ENCODE measurements at places on chromosomes 3 and 15.

DNA sequence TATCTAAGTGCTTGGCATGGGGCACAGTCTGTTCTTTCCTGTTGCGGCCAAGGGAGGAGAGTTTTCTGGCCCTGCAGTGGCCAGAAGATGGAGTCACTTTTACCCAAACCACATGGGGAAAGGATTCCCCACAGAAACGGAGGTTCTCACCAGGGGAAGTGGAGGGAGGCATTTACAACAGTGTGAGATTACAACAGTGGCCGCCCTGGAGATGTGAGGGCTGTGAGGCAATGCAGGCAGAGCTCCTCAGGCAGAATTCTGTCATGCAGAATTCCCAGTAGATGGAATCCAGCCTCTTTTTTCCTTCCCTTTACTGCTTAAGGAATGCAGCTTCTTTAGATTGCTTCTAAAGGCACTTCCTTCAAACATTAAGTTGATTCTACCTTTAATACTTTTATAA, 83.1 kb downstream of the CACNA1D start:
- no peak for DNase-seq

- DNase-seq: no peak
These were observed 58.9 kb downstream of the GASK1A start for GRCh38 chr3:43038010-43038409.

GRCh38 chr3:82084824-82085223, 323.4 kb upstream of the GBE1 start:
- no peak for DNase-seq

GRCh38 chr3:10933805-10934481, 58.6 kb upstream of the SLC6A1 start:
- no peak for DNase-seq

DNA sequence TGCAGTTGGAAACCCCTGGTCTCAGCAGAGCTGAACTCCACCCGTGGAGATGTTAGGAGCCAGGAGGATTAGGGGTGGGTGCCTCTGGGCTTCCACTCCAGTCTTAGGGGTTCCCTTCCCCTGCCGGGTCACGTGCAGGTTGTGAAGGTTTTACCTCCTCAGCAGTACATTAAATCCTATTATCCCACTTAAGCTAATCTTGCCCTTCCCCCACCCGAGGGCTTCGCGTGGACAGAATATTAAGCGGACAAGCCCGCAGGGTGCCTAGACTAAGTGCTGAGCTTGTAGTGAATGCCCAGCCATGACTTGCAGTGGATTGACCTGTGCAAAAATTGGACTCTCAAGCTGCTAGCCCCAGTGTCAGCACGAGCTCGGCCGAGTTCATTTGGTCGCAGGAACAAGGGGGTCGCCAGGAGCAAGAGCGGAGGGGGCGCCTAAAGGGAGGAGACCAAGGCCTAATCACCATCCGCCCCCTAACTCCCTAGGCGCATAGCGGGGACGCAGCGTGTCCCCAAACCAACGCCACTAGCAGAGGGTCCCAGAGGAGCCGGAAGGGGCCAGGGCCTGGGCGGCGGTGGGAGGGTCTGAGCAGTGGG, 498 bp upstream of the SEMA4B start:
- no peak for DNase-seq

GRCh38 chr15:89129123-89129815, 41.0 kb downstream of the ABHD2 start:
- peak; percentile 28 for DNase-seq

GRCh38 chr3:43128464-43128863, 22.6 kb upstream of the POMGNT2 start:
- DNase-seq: no peak

DNA sequence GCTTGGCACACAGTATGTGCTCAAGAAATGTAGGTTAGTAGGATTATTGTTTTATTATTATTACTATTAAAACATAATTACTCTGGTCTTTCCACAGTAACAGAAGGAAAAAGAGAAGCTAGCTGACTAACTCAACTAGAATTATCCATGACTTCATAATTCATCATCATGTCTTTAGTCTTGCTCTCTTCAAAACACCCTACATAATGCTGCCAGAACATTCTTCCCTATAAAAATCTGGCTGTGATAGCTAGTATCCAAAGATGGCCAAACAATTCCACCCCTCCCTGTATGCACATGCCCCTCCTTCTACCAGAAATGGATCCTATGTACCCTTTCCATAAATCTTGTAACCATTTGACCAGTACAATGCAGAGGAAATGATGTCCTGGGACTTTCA, 48.8 kb upstream of the SRGAP3 start:
- DNase-seq: no peak

GRCh38 chr3:196634224-196634623, 5.3 kb upstream of the NRROS start:
- no peak for DNase-seq

DNA sequence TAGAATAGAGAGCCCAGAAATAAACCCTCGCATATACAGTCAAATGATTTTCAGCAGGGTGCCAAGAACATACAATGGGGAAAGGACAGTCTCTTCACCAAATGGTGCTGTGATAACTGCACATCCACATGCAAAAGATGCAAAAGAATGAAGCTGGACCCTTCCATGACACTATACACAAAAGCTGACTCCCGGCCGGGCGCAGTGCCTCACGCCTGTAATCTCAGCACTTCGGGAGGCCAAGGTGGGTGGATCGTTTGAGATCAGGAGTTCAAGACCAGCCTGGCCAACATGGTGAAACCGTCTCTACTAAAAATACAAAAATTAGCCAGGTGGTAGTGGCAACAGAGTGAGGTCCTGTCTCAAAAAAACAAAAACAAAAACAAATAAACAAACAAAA, 43.2 kb upstream of the IQSEC1 start:
- no peak for DNase-seq

DNA sequence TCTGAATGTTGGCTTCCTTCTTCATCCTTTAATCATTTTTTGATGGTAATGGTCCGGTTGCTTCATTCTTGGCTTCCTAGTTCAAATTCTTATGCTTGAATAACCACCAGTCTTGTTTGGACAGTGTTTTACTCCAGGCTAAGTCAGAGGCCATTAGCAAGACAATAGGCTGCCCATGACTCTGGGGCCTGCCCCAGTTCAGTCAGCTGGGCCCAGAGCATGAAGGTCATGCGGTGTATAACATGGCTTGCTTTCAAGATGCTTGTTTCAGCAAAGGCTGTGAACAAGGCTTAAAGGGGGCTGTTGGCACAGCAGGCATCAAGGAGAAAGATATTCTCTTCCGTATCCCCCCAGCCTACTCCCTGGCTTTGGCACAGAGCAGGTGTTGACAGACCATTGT, 13.7 kb downstream of the TM4SF18 start:
- DNase-seq: no peak

- DNase-seq: no peak
These were observed 7.6 kb downstream of the EPHB3 start for GRCh38 chr3:184568924-184569829.

DNA sequence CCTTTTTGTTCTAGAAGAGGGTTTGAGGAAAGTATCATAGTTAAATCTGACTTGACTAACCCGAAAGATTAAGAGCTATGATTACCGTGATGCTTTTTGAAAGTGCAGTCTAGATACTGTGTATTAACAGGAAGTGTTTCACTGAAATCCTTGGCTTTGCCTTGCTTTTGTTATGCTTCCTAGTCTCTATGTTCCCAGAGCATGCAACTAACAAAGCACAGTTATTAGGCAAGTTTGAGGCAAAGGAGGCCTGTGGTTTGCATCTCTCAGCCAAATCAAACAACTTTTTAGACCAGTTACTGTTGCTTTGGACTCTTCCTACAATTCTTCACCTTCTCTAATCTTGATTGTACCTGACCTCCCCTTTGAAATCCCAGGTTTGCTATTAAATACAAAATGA, 3.9 kb downstream of the LXN start:
- no peak for DNase-seq

GRCh38 chr3:175355801-175356335, 496.7 kb downstream of the NAALADL2 start:
- no peak for DNase-seq

- no peak for DNase-seq
These were observed 380.0 kb upstream of the DPH6 start for GRCh38 chr15:35926007-35926380.

DNA sequence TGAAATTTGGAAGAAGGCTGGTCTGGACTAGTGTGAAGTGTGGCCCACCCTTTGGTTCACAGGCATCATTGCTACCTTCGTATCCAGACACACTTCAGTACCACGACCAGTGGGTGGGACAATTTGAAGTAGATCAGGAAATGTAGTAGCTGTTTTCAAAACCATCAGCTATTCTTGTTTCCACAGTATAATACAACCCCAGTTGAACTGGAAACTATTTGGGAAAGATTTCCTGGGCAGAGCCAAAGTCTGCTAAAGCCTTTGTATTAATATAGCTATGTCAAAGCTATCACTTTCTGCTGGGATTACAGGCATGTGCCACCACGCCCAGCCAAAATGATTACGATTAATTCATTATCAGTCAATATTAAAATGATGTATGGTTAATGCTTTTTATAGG, 298.8 kb upstream of the RASGRP1 start:
- DNase-seq: no peak

- DNase-seq: no peak
These were observed 390.3 kb upstream of the DPH6 start for GRCh38 chr15:35936284-35936683.

- DNase-seq: no peak
These were observed 1.1 kb upstream of the MUSTN1 start for GRCh38 chr3:52835766-52836470.

GRCh38 chr3:187504435-187504834, 136.2 kb downstream of the RTP4 start:
- no peak for DNase-seq
